ENCODE measurements at places on chromosomes 2 and 18.

GRCh38 chr18:21636769-21637168, 24.7 kb downstream of the SNRPD1 start:
- no peak for DNase-seq

DNA sequence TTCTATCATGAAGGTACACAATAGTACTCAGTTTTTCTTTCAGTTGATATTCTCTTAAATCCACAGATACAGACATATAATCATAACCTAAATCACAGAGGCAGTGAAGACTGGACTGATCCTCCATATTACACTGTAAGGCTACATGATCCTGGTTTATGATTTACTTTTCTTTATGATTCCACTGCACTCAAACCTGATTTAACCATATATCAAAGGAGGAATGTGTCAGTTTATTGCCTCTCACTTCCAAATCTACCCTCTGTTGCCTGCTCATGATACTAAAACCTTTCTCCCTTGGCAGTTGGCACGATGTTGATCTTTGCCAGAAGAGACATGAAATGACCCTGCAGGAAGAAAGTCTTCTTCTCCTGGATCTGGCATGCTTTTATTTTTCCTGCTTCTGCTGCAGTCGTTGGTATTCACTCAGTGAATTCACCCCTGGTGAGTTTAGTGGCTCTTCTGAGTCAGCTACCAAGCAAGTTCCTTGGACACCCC, 426.4 kb downstream of the MBD2 start:
- DNase-seq = no peak

DNA sequence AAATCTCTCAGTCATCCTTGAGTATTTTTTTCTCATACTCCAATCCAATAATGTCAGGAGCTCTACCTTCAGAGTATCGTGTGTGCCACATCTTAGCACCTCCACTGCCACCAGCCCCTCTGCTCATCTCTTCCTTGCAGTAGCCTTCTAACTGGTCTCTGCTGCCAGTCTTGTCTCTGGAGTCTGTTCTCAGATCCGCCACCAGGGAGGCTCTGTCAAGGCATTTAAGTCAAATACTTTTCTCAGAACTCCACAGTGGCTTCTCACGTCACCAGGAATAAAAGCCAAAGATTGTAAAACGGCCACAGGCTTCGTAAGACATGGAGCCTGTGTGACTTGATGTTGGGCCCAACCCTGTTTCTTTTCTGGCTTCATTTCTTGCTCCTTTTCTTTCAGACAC, 7.1 kb downstream of the UNC50 start:
- no peak for DNase-seq

DNA sequence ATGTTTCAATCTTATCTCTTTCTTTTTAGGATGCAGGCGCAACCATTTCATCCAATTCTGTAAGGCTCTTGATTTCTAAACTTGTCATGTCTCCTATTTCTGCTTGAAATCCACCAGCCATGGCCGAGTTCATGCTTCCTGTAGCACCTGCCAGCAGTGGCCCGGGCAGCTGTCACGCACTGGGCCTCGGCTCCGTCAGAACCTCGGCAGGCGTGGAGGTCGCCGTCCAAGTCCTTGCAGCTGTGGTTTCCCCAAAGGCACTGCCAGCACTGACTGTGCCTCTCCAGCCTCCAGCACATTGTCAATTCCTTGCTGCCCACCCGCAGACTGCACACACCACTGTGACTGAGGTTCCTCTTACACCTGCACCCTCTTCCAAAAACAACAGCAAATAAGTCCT, 188.7 kb upstream of the SALL3 start:
- no peak for DNase-seq

DNA sequence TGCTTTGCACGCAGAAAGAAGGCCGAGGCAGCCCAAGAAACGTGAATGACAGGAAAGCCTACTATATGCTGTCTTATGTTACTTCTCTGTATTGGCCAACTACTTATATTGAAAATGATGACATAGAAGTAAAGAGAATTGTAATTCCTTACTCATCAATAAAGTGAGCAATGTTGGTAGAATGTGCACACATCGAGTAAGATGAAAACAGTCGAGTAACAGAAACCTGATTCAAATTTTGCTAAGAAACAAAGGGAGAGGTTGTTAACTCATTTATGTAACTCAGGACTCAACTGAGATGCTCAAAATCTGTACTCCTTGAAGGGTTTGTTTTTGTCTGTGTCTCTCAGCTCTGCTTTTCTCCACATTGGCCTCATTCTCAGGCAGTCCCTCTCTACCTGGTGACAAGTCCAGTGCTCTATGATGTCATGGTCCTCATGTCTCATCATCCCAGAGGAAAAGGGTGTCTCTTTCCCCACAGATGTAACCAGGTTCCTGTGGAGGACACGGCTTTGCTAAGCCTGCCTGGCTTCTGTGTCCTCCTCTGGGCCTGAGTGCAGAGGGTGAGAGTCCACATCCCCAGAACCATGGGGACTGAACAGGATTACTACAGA, 30.3 kb upstream of the CCDC93 start:
- no peak for DNase-seq
